ENCODE measurements at places on chromosomes 2 and 18.

GRCh38 chr2:37820471-37820986, 104.6 kb upstream of the RMDN2 start:
- no peak for DNase-seq

DNA sequence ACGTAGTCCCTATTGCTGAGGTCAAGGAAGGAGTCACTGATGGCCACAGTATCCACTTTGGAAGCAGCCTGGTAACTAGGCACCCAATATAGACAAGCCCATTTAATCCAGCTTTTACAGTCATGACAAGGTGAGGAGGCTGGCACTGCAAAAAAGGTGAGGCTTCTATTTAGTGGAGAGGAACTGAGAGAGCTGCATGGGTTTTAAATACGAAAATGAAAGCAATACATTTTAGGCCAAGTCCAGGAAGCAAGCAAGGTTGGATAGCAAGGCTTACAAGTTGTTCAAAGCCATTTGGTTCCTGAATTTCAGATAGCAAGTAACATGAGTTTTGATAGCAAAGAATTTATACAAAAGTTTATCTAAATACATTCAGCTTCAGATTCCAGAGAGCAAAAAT, 80.4 kb downstream of the SGPP2 start:
- DNase-seq = no peak

GRCh38 chr2:95166065-95166763, 605 bp downstream of the ZNF2 start:
- no peak for DNase-seq

- DNase-seq = no peak
Measured at GRCh38 chr2:216556202-216556601, 57.6 kb downstream of the RPL37A start.

GRCh38 chr2:158953454-158953853, 15.0 kb upstream of the TANC1 start:
- DNase-seq = no peak

- no peak for DNase-seq
Measured at GRCh38 chr2:215421859-215422461, 13.9 kb downstream of the FN1 start.

GRCh38 chr2:216491793-216492596, 6.6 kb upstream of the RPL37A start:
- no peak for DNase-seq

- no peak for DNase-seq
Measured at GRCh38 chr2:117335967-117336366, 478.5 kb upstream of the DDX18 start.

- no peak for DNase-seq
Measured at GRCh38 chr2:11404376-11405073, 60.1 kb upstream of the ROCK2 start.

- no peak for DNase-seq
Measured at GRCh38 chr2:231545105-231545902, 15.1 kb upstream of the NMUR1 start.

- no peak for DNase-seq
Measured at GRCh38 chr2:84719434-84719833, 161.4 kb downstream of the TRABD2A start.

DNA sequence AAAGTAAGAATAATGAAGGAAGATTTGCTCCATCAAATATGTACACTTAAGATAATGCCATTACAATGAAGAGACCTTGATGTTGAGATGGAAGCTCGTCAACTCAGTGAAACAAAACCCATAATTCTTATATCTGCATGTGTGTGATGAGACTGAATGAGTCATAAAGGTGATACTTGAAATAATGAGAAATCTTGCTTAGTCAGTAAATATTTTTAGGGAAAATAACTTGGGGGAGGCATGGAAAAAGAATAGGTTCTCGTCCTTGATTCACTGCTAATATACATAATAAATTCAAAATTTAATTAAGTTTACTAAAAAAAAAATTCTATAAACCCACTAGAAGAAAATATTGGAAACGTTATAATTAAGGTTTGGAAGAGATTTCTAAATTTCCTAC, 75.2 kb downstream of the TRIB2 start:
- no peak for DNase-seq

DNA sequence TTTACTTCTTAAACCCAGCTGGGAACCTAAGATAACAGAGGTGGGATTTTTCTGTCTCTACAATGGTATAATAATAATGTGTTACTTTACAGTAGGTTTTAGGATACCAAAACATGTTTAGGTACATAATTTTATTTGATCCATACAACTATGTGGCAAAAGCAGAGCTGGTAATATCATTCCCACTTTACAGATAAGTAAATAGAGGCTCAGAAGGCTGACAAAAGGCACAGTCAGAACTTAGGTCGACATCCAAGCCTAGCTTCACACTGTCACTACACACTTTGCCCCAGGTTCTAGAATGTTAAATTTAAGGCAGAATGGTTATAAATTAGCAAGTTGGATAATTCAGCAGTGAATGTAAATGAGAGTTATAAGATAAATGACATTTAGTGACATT, 189.6 kb upstream of the PARD3B start:
- no peak for DNase-seq

DNA sequence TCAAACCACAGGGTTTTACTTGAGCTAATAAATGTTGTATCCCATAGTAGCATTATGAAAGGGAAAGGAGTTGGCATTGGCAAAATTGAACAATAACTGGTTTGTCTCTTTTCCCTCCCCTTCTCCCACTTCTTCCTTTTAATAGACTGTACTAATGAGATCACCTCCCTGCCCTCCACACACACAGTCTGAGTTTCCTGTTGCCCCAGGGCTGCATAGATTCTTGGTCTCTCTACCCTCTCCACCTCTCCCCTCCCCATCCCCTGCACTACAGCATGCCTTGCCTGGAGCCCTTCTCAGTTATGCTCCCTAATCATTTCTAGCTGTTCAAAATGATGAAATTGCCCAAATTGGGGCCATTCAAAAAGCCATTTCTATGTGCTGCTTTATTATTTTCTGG, 37.2 kb upstream of the NEMP2 start:
- DNase-seq = no peak

DNA sequence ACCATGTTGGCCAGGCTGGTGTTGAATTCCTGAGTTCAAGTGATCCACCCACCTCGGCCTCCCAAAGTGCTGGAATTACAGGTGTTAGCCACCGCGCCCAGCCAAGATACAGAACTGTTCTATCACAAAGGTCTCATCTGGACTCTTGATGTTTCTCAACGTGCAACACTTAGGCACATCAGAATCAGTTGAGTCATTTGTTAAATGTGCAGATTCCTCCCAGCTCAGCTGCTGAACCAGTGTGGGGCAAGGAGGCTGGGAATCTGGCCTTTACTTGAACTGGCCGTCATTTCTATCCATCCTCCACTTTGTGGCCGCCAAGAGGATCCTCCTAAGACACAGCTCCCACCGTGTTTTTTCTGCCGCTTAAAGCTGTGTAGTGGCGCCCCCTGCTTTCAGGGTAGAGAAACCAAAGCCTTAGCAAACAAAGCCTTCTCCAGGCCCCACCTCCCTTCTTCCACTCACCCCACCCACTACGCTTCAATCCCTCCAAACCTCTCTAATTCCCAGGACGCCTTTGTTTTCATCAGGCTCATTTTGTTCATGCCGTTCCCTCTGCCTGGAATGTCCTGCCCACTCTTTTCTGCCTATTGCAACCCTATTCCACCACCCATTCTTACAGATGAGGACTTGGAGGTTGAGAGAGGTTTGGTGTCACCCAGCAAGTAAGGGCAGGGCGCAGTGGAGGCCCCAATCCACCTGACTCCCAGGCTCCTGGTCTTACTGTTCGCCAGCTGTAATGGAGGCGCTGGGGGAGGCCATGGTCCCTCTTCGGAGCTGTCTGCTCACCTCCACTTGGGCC, 776 bp upstream of the SPEG start:
- DNase-seq = no peak

- no peak for DNase-seq
Measured at GRCh38 chr2:112026509-112026908, 28.6 kb upstream of the TMEM87B start.

- no peak for DNase-seq
Measured at GRCh38 chr2:190526105-190526750, 8.3 kb downstream of the NEMP2 start.

- no peak for DNase-seq
Measured at GRCh38 chr18:63907664-63908063, at the start of gene SERPINB10. Gene SERPINB10, plus strand, starts transcription at chr18:63907958. Its CDS starts 7,553 bp downstream, at chr18:63915511.
